ENCODE measurements at places on chromosomes 1 and 21.

DNA sequence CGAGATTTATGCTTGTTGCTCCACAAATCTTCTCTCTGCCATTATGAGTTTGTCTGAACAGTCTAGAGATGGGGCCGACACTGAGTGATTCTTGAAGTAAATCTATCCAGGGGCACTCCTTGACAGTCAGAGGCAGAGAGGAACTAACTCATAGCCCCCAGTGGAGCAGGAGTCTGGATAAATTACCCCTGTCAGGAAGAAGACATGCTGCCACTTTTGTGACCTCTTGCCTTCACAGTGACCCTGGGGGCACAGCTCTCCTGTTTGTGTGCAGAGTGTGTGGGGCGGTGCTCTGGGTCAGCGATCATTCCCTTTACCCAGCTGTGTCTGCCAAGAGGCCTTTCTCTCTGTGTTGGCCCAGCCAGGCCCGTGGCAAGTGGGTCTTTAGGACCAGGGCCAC is 29.5 kb downstream of the PEX14 start:
- DNase-seq: no peak

GRCh38 chr1:11215381-11216005 is 26.3 kb downstream of the ANGPTL7 start:
- DNase-seq: no peak

DNA sequence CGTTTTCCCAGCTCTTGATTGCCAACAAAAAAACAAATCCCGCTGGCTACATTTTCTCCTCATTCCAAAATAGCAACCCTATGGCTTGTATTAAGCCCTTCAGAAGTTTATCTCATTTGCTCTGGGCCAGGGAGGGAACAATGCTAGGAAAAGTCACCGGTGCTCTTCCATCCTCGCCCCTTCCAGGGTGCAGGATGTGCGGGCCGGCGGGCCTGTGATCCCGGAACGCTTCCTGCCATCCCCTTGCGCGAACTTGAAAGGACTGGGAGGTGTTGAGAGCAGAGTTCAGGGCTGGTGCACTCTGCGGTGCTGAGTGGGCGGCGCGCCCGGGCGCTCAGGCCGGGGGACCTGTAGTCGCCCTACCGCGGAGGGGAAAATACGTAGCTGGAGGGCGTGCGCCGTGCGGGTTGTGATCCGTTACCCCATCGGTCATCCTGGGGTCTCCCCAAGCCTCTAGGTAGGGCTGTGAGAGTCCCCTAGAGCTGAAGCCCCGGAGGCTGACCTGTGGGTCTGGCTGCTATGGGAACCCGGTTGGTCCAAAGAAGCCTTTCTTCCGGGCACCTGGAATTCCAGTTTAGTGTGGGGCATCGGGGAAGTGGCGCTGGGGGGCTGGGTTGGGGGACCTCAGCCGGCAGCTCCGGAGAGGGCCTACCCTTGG is 13.1 kb downstream of the NR5A2 start:
- no peak for DNase-seq

GRCh38 chr1:206420471-206420870 is 49.8 kb upstream of the IKBKE start:
- DNase-seq: no peak

- no peak for DNase-seq
These were observed 131.2 kb downstream of the RHOU start for GRCh38 chr1:228866468-228866867.

GRCh38 chr1:2975466-2976179 is 45.6 kb upstream of the ACTRT2 start:
- DNase-seq: no peak

Data from hypothalamus (tissue), 51 donors.